NCI-H748 treated with DMSO at 0.1 percent for 48 hours (cell line): ENCODE measurements at places on chromosomes 4 and X.

GRCh38 chr4:155780775-155781174 lies 22.0 kb downstream of the GUCY1B1 start:
- DNase-seq, result no peak

GRCh38 chr4:103498161-103499070 lies 221.4 kb downstream of the TACR3 start:
- DNase-seq, result no peak

GRCh38 chr4:148239494-148239985 lies 202.7 kb downstream of the NR3C2 start:
- DNase-seq, result no peak

DNA sequence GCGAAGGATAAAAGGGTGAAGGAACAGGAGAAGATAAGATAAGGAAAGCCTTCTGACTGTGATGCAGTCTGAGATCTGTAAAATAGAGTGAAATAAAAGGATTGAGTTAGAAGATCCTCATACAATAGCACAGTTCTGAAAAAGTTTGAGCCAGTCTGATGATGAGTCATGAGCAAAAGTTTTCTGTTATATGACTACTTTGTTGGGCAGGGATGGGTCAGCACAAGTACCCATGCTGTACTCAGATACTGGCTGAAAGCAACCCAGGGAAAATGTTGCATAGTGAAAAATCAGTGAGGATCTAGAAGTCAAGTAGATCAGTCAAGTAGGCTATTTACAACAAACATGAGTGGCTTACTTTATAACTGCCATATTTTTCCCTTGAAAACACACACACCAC lies 253.5 kb downstream of the PCDH10 start:
- no peak for DNase-seq

GRCh38 chr4:56937262-56937661 lies 29.6 kb downstream of the REST start:
- no peak for DNase-seq

DNA sequence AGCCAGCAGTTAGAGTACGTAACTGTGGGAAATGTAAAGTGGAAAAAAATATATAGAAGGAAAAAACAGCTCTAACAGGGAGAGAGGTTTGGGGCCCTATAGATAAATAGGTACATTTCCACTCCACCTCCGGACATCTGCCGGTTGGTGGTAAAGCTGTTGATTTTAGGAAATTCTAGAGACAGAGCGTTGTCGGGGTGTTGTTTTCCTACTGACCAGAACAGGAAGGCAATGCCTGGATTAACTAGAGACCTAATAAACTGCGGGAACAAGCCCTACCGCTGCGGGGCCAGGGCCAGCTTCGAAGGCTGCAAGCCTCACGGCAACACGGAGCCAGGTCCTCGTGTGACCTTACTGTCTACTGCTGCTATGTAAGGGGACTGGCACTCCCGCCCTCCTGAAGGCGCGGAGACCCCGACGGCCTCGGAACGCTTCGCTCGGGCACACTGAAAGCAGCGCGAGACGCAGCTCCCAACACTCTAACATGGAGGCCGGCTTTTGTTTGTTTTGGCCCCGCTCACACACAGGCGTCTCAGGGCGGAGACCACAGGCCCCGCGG lies 702 bp upstream of the CDKN2AIP start:
- peak; percentile 54 for DNase-seq

- DNase-seq, result no peak
These were observed 599.1 kb upstream of the GRIA3 start for GRCh38 chrX:122584981-122585380.

GRCh38 chrX:12269484-12269883 lies 131.2 kb downstream of the FRMPD4 start:
- DNase-seq, result no peak

DNA sequence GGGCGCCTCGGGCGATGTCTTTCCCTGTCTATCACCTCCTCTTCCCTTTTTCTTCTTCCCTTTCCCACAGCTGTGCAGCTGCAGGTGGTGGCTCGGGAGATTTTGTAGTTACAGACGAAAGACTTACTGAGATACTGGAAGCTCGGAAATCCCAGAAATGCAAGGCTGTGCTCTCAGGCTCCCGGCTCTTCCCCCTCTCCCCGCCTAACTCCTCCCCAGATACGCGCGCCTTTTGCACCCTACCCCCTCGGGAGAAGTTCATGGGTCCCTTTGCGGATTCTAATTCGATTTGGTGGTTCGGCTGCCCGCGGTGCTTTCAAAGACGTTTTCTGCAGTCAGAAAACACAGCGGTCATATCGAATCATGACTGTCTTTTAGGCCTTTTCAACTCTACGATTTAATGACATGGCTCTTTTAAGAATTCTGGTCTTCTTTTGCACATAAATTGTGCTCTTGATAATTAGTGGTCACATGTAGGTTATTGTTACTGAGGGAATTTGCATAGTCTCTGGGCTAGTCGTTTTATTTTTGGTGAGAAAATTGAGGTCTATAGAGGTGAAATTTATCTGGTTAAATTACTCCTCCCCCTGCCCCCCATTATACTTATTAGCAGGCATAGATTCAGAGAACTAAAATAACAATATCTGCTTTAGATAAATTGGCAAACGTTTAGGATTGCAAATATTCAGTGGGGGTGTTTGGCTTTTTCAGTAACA lies 1.6 kb downstream of the SEPTIN11 start:
- no peak for DNase-seq

GRCh38 chrX:76148041-76148665 lies 24.7 kb upstream of the PBDC1 start:
- no peak for DNase-seq

DNA sequence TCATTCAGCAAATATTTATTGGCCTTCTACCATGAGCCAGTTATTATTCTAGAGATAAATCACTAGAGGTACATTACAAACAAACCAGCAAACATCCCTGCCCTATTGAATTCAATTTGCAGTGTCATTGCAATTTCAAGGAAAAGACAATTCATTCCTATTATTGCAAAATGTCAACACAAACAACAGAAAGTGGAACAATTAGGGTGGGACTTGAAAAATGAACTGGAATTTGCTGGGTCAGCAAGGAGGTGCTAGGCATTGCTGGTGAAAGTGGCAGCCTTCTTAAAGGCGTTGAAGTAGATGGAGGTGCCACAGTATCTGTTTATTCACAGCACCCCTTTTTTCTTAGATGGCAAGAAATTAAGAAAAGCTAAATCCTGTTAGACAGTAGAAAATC lies 224.0 kb upstream of the BMP3 start:
- DNase-seq, result no peak

DNA sequence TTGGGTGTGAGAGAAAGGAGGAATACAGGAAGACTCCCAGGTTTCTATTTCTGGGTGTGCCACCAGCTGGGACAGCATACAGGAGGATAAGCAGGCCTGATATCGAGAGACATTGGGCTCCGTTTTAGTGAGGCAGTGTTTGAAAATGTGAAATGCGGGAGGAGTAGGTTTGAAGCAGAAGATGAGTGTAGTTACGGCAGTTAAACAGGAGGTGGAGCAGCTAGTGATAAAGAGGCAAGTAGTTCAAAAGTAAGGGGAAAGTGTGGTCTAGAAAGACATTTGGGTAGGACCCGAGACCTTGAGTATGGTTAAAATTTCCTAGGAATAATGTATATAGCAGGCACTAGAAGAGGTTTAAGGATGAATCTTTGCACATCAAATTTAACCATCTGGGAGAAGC lies 42.4 kb downstream of the DCUN1D4 start:
- DNase-seq, result no peak

DNA sequence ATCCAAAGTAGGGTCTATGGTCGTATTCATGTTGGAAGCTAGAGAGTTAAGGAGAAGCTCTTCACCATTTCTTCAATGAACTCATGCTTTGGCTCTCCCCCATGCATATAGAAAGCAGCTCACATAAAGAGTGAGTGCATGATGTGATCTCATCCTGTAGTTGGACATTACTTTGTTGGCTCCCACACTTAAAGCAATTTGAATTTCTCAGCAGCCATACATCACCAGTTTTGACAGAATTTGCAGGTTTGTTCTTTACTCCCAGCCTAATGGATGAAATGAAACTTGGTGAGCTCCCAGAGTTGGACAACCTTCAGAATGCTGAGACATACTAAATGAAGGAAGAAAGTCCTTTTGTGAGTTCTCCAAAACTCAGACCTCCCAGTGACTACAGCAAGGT lies 613.5 kb downstream of the IQCM start:
- DNase-seq, result no peak

DNA sequence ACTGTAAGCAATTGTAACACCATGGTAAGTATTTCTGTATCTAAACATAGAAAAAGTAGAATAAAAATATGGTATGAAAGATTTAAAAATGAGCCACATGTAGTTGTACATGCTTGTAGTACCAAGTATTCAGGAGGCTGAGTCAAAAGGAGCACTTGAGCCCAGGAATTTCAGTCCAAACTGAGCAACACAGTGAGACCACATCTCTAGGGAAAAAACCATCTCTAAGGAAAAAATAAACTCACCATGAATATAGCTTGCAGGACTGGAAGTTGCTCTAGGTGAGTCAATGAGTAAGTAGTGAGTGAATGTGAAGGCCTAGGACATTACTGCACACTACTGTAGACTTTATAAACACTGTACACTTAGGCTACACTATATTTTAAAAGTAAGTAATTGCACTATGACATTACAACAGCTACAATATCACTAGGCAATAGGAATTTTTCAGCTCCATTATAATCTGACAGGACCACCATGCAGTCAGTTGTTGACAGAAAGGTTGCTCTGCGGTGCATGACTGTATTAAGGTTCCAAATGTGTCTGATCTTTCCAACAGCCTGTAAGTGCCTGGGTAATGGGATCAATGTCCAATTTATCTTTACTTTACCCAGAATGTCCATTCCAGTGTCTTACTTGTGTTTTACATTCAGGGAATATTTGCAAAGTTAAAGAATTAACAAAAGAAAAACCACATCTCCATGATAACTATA lies 28.9 kb upstream of the LRBA start:
- DNase-seq, result no peak

DNA sequence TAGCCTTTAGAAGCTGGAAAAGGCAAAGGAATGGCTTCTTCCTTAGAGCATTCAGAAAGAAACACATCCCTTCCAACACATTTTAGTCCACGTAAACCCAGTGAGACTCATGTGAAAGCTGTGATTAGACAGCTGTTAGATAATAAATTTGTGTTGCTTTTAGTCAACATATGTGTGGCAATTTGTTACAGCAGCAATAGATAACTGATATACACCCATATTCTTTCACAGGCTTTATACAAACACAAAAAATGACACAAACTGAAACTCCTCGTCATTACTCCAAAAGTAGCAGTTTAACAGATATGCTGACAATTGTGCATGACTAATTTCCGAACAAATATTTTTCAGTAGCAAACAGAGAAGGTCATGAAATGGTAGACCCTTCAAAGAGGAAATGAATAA lies 65.3 kb downstream of the ANTXR2 start:
- DNase-seq, result peak; percentile 42

- no peak for DNase-seq
These were observed 1.1 kb downstream of the PCYT1B start for GRCh38 chrX:24646006-24646405.

DNA sequence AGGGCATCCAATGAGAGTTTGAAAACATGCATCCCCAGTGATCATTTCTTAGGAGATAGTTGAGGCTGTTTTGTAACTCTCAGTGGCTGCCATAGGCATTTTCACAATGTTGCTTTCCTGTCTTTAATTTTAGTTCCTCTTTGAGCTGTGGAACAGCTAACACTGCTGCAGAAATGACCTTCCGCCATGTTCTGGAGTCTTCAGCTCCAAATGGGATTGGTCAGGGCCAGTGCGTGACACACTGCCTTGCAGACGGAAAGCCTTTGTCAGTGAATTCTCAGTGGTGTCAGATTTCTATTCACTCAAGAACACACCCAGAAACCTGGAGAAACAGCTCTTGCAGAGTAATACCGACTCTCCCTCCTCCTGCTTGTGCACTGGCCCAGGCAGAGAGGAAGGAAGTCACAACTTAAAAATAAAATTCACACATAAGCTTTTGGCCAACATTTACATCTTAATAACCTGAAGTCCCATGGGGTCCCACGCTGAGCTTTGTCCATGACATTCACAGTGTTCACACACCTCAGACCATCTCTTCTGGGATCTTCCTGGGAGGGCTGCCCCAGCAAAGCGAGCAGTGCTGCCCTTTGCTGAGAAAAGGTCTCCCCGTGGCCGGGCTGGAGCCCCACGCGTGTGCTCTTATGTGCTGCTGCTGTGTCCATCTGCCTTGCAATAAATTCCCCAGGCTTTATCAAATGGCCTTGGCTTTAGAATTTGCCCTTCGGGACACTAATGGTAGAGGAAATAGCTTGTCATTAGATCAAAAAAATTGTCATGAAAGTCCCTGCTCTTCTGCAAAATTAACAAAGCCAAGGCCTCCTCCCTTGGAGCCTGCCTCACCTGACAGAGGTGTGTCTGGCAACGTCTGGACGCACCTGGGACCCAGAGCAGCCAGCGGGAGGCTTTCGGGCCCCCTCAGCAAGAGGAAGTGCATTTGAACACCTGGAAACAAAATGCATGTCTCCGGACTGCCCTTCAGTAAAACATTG lies 126.8 kb downstream of the IRF2 start:
- peak; percentile 31 for DNase-seq

- DNase-seq, result no peak
These were observed 129.1 kb downstream of the RCHY1 start for GRCh38 chr4:75385106-75385505.

GRCh38 chr4:38169524-38169923 lies 209.3 kb downstream of the PTTG2 start:
- no peak for DNase-seq

- DNase-seq, result no peak
These were observed 2700.3 kb downstream of the ARAP2 start for GRCh38 chr4:33543941-33544450.

DNA sequence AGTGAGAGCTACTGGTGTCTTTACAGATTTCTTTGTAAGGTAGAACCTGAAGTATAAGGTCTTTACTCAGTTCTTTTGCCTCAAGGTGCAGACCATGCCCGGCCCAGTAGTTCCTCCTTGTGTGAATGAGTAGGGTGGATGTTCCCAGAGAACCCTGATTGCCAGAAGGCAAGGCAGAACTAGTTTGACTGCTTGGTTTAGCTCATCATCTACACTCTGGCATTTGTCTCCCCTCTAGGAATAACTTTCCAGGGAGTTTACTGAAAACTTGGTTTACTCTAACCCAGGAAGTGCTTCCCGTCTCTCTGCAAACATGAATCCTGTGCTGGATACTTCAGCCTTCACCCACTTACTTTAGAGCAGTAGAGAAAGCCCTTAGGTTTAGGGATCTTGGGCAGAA lies 29.1 kb downstream of the MCUB start:
- no peak for DNase-seq

DNA sequence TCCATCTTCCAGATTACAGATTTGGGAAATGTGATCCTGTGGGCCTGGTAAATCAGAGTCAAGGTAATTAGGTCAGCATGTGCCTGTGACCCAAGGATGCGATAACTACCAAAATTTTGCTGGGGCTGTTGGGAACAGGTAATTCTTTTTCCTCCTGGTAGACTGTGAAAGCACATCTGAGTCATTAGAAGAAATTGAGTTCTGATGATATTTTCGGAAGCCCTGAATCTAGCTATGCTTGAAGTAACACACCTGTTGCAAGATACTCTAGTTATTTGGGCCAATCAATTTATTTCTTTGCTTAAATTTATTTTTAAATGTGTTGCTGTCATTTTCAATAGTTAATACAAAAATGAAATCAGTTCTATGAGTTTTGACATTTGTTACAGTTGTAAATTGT lies 903.6 kb downstream of the RPA4 start:
- DNase-seq, result no peak

- no peak for DNase-seq
These were observed 93.0 kb upstream of the ARHGAP24 start for GRCh38 chr4:85381968-85382367.
